CD8-positive, alpha-beta memory T cell (primary cell): ENCODE measurements at places on chromosomes 1 and 21.

- no peak for DNase-seq
Measured at GRCh38 chr1:186770421-186770820, 58.3 kb upstream of the PLA2G4A start.

- no peak for DNase-seq
Measured at GRCh38 chr1:233673261-233673946, 59.5 kb downstream of the KCNK1 start.

DNA sequence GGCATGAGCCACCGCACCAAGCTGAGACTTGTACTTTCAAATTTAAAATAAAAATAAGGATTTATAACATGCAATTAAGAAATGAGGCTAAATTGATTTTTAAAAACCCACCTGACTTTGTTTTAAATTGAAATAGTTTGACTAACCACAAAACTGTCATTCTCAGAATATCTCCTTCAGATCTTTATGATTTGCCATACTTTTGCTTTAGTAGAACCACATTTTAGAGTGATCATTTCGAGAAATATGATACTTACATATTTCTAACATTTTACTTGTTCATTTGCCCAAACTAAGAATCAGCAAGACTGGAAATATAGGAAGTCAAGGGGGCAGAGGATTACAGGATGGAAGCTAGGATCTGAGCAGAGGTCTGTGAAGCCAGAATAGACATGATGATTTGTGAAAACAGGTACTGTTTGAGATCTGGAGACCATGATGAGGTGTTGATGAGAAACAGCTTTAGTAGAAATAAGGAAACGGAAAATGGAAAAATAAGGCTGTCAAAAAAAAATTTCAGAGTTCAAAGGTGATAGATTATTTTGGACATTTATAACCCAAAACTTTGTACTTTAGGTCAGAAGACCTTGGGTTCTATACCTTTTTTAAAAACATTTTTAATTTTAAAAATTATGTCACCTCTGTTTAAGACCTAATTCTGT lies 44.8 kb downstream of the GIPC2 start:
- DNase-seq, result no peak

DNA sequence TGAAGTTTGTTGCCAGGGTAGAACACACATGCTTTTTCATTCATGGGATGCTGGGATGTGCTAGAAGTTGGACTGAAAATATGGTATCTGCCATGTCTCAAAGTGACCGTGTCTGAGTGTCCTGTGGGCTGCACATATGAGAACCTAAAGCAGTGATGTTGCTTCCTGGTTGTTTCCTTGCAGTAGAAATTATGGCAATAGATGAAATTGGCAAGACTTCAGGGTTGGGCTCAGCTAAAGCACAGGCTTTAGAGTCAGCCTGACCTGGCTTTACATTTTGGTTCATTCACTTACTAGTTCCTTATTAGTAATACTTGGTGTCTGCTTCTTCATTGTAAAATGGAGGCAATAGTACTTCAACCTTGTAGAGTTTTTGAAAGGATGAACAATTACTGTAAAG lies 2.2 kb downstream of the LAMC2 start:
- DNase-seq, result no peak

- DNase-seq, result no peak
Measured at GRCh38 chr21:42864815-42865775, 14.2 kb downstream of the WDR4 start.

GRCh38 chr1:25619101-25619890 lies 2.7 kb downstream of the MAN1C1 start:
- DNase-seq, result peak; percentile 27

DNA sequence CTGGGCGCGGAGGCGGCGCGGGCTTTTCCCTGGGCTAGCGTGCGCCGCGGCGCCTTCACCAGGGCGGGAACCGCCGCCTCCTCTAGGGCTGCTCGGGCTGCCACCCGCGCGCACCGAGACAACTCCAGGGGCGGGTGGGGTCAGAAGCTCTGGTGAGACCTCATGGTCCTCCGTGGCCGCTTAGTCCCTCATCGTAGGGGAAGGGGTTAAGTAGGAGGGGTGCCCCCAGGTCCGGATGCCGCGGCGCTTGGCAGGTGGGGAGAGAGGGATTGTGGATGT lies 559 bp downstream of the SERTAD4 start:
- no peak for DNase-seq

GRCh38 chr1:82830690-82831380 lies 1030.1 kb downstream of the ADGRL2 start:
- no peak for DNase-seq

DNA sequence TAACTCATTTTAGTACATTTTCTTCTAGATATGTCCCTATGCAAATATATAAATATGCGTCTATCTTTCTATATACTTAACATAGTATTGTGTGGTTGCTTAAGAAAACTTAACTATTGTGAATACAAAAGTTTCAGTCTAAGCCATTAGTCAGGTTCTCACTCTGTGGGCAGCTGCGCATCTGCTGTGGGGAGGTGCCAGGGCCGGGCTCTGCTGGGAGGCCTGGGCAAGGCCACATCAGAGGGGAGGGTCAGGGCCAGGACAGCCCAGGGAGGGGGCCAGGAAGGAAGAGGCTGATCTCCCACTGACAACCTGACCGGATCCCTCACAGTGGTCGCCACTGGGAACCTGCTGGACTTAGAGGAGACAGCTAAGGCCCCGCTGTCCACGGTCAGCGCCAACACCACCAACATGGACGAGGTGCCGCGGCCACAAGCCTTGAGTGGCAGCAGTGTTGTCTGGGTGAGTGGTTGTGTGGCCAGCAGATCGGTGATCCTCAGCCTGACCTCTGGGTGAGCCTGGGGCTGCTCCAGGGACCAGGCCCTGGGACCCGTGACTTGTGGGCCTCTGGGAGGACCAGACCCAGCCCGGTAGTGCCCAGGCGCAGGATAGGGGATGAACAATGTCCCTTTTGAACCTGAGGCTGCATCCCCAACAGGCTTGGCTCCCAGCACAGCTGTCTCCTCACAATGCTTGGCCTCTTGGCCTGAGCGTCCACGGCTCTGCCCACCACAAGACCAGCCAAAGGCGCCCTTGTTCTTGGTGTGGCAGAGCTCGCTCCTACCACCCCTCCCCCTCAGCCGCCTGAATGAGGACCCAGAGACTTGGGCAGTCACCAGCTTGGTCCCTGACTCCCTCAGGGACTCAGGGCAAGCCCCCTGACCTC lies 20.2 kb downstream of the LDLRAP1 start:
- DNase-seq, result no peak

GRCh38 chr1:93701629-93702028 lies 20.0 kb upstream of the BCAR3 start:
- DNase-seq, result no peak

GRCh38 chr1:24507405-24507804 lies 4.8 kb downstream of the RCAN3 start:
- no peak for DNase-seq

GRCh38 chr1:90946630-90947029 lies 75.2 kb downstream of the ZNF644 start:
- no peak for DNase-seq

- DNase-seq, result no peak
Measured at GRCh38 chr1:61237147-61237546, 154.8 kb downstream of the NFIA start.

- DNase-seq, result no peak
Measured at GRCh38 chr21:44583089-44583799, 2.8 kb upstream of the KRTAP10-5 start.

GRCh38 chr1:27097484-27097917 lies 57.4 kb downstream of the SLC9A1 start:
- DNase-seq, result peak; percentile 57

GRCh38 chr1:48740621-48741020 lies 36.1 kb downstream of the BEND5 start:
- no peak for DNase-seq

DNA sequence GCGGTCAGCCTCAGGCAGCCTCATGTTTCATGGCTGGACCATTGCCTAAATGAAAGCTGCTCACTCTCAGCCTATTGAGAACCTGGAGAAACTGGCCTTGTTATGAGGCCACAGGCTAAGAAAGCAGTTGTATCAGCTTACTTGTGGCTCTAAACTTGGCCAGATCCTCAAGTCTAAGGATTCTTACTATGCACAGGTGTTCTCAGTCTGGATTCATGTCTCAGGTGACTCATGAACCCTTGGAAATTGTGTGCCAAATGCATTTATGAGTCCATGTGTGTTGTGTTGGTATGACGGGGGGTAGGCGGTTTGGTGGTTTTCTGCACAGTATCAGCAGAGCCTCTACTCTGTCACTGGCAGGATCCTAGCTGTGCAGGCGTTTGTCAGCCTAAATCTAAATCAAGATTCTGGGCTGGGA lies 90.4 kb downstream of the ROR1 start:
- no peak for DNase-seq

DNA sequence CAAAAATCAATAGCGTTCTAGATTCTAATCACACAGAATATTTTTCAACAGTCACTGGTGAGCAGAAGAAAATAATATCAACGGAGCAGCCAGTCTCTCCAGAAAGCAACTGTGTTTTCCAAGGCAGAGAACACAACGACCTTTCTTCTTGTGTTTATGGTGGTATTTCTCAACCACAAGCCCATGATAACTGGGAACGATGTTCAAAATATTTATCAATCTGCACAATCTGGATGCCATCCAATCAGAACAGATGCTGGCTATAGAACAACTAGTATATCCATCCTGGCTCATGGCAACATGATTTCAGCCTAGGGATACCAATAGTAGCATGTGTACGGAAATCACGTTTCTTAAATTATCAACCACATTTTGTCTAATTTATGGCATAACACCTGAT lies 162.7 kb upstream of the RUNX1 start:
- no peak for DNase-seq

DNA sequence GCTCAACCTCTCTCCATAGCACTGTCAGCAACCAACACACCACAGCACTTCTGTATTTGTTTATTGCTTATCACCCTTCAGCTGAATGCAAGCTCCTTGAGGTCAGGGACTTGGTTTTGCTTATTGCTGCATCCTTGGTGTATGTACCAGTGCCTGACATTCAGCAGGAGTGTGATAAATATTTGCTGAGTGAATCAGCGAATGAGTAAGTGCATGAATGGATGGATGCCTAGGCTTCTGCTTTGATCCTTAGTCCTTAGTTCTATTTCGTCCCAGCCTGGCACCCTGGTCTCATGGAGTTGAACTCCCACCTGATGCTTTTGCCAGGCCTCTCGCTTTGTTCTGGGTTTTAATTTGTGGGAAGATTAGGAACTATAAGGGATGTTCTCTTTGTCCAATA lies 88.2 kb downstream of the ZSCAN20 start:
- no peak for DNase-seq

DNA sequence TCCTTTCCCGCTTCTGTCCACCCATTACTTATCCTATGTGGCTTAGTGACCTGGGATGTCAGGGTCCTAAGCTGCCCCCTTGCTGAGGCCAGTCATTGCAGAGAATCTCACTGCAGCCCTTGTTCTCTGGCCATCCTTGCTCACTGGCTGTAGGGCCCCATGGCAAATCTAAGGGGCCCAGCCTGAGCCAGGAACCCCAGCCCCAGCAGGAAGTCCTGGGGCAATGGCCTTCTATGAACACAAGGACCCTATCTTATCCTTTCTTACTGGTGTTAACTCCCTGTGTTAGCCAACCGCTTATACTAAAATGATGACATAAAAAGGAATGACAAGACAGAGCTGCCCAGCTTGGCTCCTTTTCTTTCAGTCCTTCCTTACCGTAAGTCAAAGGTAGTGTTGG lies 29.9 kb downstream of the DHCR24 start:
- DNase-seq, result no peak

DNA sequence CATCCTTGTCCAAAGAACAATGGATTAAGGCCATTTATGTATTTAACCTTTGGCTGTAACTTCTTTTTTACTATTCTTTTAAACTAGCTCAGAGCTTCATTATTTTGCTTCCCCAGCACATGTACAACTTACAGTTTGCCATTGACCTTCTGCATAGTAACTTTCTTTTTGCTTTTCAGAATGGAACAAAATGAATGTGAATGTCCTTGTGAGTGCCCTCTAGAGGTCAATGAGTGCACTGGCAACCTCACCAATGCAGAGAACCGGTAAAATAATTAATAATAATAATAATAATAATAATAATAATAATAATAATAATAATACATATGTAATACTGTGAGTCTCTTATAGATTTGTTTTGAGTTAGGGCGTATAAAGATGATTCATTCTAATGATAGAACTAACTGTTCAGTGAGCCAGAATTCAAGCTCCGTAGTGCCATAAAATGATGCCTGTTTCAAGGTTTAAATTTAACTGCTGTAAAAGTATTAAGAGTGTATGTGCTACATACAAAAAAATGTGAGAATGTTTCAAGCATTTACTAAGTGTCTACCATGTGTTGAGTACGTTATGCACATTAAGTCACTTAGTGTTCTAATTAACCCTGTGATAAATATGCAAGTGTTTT lies 69.0 kb upstream of the RAVER2 start:
- DNase-seq, result no peak

GRCh38 chr1:104592926-104593325 lies 843.2 kb downstream of the AMY1C start:
- no peak for DNase-seq

DNA sequence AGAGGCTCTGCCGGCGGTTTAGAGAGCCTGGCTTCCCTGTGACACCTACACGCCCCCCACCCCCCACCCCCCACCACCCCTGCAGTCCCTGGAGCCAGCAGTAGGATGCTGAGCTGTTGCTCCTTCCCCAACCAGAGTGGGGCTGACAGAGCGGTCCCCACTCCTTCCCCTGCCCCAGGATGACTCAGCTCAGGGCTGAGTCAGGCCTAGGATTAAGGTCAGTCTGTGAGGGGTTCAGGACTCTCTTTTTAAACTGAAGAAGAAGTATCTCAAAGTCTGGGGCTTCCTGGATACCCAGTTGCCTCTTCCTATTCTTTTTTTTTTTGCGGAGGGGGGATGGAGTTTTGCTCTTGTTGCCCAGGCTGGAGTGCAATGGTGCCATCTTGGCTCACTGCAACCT lies 19.1 kb downstream of the DMBX1 start:
- no peak for DNase-seq
